Amniotic stem cell (primary cell): ENCODE measurements at places on chromosomes 7 and 10.

GRCh38 chr10:32056136-32057035 lies at the start of gene KIF5B:
Gene KIF5B, minus strand, starts transcription at chr10:32056425. Its CDS starts 452 bp downstream, at chr10:32055973.
- peak; percentile 52 for DNase-seq

GRCh38 chr7:76089865-76090475 lies 42.1 kb downstream of the MDH2 start:
- DNase-seq = no peak

- no peak for DNase-seq
Measured at GRCh38 chr7:16646472-16647072, 591 bp downstream of the BZW2 start.

DNA sequence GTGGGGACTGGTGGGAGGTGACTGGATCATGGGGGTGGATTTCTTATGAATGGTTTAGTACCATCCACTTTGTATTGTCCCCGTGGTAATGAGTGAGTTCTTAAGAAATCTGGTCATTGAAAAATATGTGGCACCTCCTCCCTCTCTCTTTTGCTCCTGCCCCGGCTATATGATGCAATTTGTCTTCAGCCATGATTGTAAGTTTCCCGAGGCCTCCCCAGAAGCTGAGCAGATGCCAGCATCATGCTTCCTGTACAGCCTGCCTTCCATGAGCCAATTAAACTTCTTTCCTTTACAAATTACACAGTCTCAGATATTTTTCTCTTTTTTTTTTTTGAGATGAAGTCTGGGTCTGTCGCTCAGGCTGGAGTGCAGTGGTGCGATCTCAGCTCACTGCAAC lies 2.6 kb upstream of the KDM7A start:
- no peak for DNase-seq

DNA sequence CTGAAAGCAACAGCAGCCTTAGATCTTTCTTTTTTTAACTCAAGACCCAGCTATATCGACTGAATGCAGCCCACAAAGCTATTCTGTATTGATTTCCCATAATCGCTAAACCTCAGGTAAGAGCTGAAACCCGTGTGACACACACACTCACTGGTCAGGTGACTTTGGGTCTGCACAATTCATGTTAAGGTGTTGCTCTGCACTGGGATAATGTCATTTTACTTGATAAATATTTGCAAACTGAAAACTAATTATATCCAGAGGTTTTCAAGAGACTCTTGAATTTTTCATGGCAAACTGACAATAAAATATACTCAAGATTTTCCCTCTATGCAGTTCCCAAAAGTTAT lies 33.1 kb downstream of the SCRN1 start:
- DNase-seq = no peak

GRCh38 chr7:55962014-55962413 lies 2.4 kb upstream of the NIPSNAP2 start:
- no peak for DNase-seq

- no peak for DNase-seq
Measured at GRCh38 chr7:117876761-117877160, 3.5 kb upstream of the CTTNBP2 start.

DNA sequence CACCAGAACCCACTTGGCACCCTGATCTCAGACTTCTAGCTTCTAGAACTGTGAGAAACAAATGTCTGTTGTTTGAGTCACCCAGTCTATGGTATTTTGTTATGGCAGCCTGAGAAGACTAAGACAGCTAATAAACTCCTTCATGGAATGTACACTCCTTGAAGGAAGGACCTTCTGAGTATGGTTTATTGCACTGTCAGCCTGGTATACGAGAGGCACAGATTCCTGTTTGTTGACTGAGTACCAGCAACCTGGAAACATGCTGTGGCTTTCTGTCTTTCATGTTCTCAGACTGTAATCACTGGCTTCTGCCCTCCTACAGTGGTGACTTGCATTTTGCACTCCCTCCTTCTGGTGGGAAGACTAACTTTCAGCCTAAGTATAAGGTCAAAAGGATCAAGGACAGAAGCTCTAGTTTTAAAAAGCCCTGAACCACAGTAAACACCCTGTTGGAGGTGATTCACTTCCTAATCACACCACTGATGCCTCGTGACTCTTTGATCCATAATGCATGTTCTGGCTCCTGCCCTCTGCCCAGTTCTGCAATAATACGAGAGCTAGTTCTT lies 319.0 kb upstream of the NPSR1 start:
- DNase-seq = no peak

- DNase-seq = no peak
Measured at GRCh38 chr7:155483868-155484325, 26.0 kb downstream of the EN2 start.

DNA sequence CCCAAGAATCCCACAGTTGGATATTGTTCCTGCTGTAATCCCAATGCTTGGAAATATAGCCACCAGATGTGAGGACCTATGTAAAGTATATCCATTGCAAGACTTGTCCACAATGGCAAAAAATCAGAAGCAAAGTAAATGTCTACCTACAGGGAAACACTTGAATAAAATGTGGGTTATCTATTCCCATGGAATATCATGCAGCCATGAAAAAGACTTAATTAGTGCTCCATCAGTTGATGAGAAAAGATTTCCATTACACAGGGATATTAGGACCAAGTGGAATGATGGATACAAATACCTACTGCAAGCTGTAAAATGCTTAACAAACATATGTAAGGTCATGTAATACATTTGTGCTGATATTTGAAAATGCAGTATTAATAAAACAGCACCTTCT lies 131.2 kb downstream of the BTAF1 start:
- DNase-seq = no peak

GRCh38 chr7:124088590-124088989 lies 55.7 kb upstream of the TMEM229A start:
- DNase-seq = no peak

DNA sequence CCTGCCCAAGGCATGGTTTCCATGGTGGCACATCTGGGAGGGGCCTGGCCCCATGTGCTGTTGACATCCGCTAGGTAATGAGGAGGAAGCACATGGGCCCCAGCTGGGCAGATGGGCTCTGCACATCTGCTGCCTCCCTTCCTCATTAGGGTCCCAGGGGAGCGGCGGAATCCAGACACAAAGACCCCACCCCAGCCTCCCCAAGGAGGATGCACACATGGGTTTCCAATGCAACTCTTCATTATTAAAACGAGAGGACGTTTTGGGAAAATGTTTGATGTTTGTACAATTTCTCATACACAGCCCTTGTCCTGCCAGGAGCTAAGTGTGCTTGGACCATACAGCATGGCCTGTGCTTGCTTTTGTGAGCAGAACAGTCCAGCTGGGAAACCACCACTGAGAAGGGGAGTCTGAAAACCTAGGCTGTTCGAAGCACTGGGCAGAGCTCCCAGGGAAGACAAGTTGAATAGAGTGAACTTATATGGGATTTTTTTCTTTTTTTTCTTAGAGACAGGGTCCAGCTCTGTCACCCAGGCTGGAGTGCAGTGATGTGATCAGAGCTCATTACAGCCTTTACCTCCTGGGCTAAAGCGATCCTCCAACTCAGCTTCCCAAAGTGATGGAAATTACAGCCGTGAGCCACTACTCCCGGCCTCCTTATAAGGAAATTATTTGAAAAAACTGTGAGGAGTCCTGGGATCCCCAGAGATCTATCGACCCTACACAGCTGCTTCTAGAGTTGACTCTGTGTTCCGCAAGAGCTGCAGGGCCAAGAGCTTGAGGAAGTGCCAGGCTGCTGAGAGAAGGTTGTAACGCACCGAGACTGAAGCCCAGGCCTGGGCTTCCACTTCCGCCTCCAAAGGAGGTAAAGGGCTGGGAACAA lies 23.4 kb downstream of the FAM107B start:
- no peak for DNase-seq

- DNase-seq = no peak
Measured at GRCh38 chr10:90983914-90984549, 63.1 kb upstream of the ANKRD1 start.

GRCh38 chr10:13165177-13165576 lies 3.8 kb downstream of the MCM10 start:
- no peak for DNase-seq

- no peak for DNase-seq
Measured at GRCh38 chr7:25731068-25731845, 420.7 kb upstream of the NFE2L3 start.

GRCh38 chr7:14124716-14125115 lies 135.2 kb upstream of the ETV1 start:
- DNase-seq = no peak

GRCh38 chr10:100623521-100624230 lies 87.9 kb downstream of the HIF1AN start:
- no peak for DNase-seq

DNA sequence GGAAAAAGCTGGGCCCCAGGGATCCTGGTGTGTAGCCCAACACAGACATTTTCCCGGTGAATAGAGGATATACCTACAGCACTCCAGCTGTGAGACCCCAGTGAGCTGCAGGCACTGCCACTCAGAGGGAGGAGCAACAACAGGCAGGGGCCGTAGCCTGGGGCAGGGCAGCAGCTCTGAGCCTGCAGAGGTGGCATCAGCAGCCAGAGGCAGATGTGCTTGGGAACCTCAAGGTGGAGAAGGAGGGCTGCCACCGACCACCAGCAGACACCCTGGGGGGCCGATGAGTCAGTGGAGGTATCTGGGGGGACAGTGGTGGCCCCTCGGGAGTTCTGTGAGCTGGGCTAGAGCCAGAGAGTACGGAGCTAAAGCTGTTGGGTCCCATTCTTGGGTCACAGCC lies 110.2 kb upstream of the GDF10 start:
- DNase-seq = no peak

DNA sequence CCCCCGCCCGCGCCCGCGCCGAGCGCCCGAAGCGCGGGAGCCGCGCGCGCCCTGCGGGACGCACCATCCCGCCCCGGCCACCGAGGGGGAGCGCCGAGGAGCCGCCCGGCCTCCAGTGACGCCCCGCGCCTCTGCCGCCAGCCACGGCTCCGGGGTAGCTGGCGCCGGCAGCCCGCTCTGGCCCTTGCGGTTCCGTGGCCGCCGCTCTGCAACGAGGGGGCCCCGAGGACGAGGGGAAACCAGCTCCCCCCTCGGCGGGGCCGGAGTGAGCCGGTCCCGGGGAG lies at the start of gene PAXIP1:
Gene PAXIP1, minus strand, starts transcription at position 33 of the 284 bp plus-strand sequence. CDS start 195 bp downstream, outside the sequence.
- DNase-seq = no peak

DNA sequence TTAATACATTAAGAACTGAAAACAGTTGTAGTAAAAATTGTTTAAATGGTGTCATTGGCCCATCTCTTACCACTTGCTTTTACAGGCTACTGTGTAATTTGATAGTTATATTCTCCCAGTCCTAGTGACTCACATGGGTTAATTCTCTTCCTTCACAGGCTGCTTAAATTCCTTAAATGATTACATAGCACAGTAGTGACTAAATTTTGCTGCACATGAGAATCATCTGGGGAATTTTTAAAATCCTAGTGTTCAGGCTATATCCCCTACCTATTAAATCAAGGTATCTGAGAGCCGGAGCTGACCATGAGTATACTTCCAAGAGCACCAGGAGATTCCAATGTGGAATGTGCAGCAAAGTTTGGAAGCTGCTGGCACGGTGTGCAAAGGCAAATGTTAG lies 45.3 kb upstream of the ZNF800 start:
- DNase-seq = peak; percentile 29

DNA sequence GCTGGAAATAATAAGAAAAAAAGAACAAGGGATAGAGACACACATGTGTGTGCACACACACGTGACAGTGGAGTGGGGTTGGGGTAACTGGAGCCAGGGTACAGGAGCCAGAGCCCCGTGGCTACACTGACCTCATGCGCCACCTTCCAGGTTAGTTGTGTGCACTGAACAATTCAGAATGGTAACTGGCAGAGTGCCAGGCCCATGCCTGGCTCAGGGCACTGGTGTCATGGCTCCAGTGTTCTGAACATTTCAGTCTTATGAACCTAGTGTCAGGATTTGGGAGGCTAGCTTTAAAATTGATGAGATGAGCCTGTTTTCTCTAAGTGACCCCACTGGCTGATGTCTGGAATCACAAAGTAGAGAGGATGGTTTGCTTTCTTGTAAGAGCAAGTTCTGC lies 269.6 kb downstream of the SORCS3 start:
- no peak for DNase-seq
